ENCODE measurements at places on chromosomes 16 and 17. TPM values are rescaled to one million over a fixed set of nuclear protein-coding genes. Genes with fewer than 3 reads are reported as not detected.

DNA sequence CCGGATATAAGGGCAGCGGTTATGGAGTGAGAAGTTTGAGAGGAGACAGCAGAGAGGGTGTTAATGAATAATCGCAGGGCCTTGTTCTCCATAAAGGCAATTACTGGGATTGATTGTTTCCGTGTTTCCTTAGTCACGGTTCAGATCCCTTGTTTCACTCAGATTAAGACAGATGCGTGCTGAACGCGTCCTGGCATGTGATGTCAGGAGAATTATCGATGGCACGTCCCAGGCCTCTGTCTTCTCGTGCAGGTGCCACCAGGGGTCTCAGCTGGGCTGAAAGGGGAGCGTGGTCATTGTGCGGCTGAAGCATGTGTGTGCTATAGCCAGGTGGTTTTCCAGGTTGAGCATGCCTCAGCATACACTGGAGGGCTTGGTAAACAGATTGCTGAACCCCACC is 142.4 kb upstream of the NOL11 start:
- no peaks in the 10 kb centered on the region for H3K27me3 ChIP-seq
- H3K27ac ChIP-seq: peak overlapping the region; percentile 38
- no peaks in the 10 kb centered on the region for H3K4me1 ChIP-seq
- H3K36me3 ChIP-seq: no peaks in the 10 kb centered on the region

GRCh38 chr17:66950325-66950724 is 14.2 kb upstream of the CACNG4 start:
- H3K27ac ChIP-seq: no peak overlapping the region
- no peaks in the 10 kb centered on the region for H3K4me1 ChIP-seq
- H3K4me3 ChIP-seq: no peak overlapping the region
- no peak for DNase-seq

DNA sequence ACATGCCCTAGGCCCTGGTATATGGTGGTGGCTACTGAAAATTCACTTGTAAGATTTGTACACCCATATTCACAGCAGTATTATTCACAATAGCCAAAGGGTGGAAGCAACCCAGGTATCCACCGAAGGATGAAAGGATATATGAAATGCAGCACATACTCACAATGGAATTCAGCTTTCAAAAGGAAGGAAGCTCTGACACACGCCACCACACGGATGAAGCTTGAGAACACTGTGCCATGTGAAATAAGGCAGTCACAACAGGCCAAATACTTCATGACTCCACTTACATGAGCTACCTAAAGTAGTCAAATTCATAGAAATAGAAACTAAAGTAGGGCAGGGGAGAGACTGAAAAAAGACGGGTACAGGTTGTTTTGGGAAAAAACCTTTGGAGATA is 2.9 kb downstream of the XPO6 start:
- no peak for DNase-seq
- H3K4me1 ChIP-seq: peaks cover 34% of the 10 kb centered on the region
- no peaks in the 10 kb centered on the region for H3K27me3 ChIP-seq
- peak overlapping the region; percentile 22 for H3K4me3 ChIP-seq
- H3K36me3 ChIP-seq: peaks cover 56% of the 10 kb centered on the region

DNA sequence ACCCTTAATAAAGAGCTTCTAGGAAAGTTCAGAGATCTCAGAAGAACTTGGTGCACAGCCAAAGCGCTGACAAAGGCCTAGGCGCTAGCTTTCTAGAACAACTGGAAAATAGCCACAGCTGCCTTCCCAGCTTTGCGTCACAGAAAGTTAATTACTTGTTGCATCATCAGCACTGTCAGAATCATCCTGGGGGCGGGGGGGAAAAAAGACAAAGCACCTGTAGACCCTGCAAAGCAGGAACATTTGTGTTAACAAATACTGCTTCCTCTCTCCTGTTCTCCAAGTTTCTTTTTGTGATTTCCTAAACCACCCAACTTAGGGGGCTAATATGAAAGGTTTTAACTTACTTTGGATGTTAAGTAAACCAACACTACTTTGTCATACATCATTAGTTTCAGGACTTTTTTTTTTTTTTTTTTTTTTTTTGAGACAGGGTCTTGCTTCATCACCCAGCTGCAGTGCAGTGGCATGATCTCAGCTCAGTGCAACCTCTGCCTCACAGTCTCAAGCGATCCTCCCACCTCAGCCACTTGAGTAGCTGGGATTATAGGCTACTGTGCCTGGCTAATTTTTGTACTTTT is 4.8 kb upstream of the AARSD1 start:
- H3K27me3 ChIP-seq: no peaks in the 10 kb centered on the region
- no peak overlapping the region for H3K4me3 ChIP-seq
- H3K27ac ChIP-seq: no peak overlapping the region
- no peak for DNase-seq

DNA sequence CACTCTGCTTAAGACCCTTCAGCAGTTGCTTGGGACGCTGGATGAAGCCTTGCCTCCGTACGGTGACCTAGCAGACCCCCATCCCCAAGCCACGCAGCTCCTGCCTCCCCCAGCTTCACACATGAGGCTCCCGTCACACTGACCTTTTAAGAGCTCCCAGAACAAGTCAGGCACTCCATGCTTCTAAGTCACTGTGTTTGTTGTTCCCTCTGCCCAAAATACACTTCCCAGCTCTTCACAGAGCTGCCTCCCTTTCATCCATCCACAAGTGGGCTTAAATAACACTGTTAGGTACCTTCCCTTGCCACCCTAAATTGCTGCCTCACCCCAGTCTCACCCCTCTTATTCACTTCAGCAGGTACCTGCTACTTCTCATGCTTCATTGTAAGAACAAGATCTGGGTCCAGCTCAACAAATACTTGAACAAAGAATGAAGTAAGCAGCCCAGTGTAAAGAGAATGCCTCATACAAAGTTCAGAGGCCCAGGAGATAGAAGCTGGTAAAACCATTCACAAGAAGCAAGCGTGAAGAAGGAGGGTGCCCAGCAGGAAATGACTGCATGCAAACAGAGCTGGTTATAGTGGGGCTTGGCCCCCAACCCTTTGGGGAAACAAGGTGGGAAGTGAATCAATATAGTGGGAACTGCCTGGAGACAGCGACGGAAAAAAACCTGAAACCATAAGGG is 5.8 kb downstream of the ZC3H7A start:
- no peak overlapping the region for H3K27ac ChIP-seq
- H3K27me3 ChIP-seq: no peaks in the 10 kb centered on the region
- peaks cover 11% of the 10 kb centered on the region for H3K4me1 ChIP-seq
- no peak overlapping the region for H3K4me3 ChIP-seq
- DNase-seq: no peak
- H3K36me3 ChIP-seq: no peaks in the 10 kb centered on the region

DNA sequence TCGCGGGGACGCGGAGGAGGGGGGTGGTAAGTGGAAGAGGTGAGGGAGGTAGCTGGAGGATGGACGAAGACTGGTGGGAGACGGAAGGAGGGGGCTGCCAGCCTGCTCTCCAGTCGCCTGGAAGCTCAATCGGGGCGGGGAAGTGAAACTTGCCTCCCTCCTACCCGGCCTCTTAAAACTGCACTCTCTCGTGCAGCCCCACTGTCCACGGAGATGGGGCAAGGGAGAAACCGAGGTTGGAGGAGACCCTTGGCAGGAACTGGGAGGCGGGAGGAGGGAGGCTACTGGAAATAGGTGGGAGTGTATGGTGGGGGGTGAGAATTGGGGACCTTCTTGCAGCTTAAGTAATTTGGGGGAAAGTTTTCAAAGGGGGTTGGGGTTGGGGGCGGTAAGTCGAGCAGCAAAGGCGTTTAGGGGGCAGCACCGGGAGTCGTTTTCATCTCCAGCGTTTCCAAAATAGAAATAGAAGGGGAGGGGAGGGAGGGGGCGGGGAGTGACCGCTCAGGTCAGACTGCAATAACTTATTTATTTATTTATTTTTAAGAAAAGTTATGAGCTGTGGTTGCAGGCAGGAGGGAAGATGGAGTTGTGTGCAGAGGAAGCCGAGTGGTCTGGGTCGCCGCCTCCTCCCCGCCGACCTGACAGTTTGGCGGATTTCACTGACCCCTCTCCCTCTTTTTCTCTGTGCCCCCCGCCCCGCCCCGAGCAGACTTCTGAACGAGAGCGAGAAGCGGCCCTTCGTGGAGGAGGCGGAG is 1.4 kb downstream of the SOX9 start:
- no peaks in the 10 kb centered on the region for H3K36me3 ChIP-seq
- H3K4me3 ChIP-seq: no peak overlapping the region
- DNase-seq: no peak
- H3K4me1 ChIP-seq: peaks cover 11% of the 10 kb centered on the region

- no peaks in the 10 kb centered on the region for H3K4me1 ChIP-seq
- DNase-seq: no peak
- H3K27me3 ChIP-seq: no peaks in the 10 kb centered on the region
- H3K36me3 ChIP-seq: no peaks in the 10 kb centered on the region
These were observed 36.2 kb downstream of the KCNJ16 start for GRCh38 chr17:70111201-70111600.

- no peaks in the 10 kb centered on the region for H3K36me3 ChIP-seq
- H3K27ac ChIP-seq: no peak overlapping the region
- H3K27me3 ChIP-seq: no peaks in the 10 kb centered on the region
- no peak overlapping the region for H3K4me3 ChIP-seq
- H3K4me1 ChIP-seq: peaks cover 9% of the 10 kb centered on the region
- no peak for DNase-seq
These were observed 22.5 kb downstream of the OR1D5 start for GRCh38 chr17:3040882-3041281.

GRCh38 chr17:81831957-81832607 is 1.0 kb downstream of the MCRIP1 start:
- peak overlapping the region; percentile 68 for H3K4me3 ChIP-seq
- peaks cover 18% of the 10 kb centered on the region for H3K4me1 ChIP-seq
- no peaks in the 10 kb centered on the region for H3K27me3 ChIP-seq
- peak overlapping the region; percentile 63 for H3K27ac ChIP-seq
- DNase-seq: peak; percentile 70
- H3K36me3 ChIP-seq: no peaks in the 10 kb centered on the region

DNA sequence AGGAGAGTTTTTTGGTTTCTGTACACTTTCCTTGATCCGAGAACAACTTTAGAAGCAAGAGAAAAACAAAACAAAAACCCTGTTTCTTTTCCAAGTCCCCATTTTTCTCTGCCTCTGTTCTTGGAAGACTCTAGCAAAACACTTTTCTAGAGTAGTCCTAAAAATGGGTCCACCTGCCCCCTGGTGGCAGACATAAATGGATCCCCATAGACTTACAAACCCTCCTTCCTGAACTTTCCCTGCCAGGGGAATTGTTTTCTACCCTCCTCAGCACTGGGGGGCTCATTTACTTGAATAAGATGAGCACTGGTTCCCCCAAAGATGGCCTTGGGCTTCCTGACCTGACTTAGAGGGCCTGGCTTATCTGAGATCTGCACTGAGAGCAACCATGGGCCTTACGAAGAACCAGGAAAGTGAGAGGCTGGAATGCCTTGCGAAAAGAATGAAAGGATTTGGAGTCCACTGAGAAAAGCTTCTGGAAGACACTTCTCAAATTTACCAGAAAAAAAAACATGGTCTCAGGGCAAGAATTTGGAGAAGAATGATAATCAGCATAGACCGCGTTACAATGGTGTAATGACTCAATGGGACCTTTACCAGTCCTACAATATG is 48.0 kb upstream of the CDYL2 start:
- no peaks in the 10 kb centered on the region for H3K36me3 ChIP-seq
- H3K4me3 ChIP-seq: no peak overlapping the region
- no peaks in the 10 kb centered on the region for H3K4me1 ChIP-seq

DNA sequence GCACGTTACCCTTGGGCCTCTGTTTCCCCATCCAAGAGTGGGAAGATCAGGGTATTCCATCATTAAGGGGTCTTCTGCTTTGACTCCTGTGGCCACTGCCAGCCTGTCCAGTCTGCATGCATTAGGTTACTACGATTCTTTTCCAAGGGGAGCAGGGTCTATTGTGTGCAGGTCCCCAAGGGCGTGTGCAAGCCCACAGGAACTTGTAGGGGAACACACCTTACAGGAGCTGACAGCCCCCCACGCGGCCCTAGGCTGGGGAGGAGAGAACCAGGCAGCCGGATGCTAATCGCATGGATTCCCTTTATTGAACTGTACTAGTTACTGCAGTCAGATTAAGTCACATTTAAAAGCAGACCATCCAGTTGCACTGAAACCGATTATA is 116.7 kb downstream of the C16orf78 start:
- H3K4me1 ChIP-seq: peaks cover 6% of the 10 kb centered on the region
- DNase-seq: no peak
- no peak overlapping the region for H3K4me3 ChIP-seq
- H3K36me3 ChIP-seq: no peaks in the 10 kb centered on the region

DNA sequence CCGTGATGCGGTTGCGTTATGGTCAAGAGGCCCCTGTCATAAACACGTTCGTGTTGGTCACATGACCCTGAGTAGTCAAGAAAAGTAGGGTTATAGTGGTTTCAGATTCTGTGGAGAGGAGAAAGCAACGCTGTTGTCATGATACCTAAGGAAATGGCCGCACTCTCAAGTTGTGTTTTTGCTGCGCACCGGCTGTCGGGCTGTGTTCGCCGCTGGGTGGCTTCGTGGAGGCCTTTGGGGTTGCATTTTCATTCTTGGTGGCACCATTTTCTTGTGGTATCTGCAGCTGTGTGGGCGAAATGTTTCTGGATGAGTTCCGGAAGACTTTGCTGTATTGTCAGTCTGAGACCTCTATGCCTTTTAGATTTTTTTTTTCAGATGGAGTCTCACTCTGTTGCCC is 35.0 kb downstream of the DEF8 start:
- DNase-seq: no peak
- H3K4me1 ChIP-seq: peaks cover 15% of the 10 kb centered on the region
- no peaks in the 10 kb centered on the region for H3K27me3 ChIP-seq
- no peak overlapping the region for H3K27ac ChIP-seq
- H3K4me3 ChIP-seq: no peak overlapping the region

DNA sequence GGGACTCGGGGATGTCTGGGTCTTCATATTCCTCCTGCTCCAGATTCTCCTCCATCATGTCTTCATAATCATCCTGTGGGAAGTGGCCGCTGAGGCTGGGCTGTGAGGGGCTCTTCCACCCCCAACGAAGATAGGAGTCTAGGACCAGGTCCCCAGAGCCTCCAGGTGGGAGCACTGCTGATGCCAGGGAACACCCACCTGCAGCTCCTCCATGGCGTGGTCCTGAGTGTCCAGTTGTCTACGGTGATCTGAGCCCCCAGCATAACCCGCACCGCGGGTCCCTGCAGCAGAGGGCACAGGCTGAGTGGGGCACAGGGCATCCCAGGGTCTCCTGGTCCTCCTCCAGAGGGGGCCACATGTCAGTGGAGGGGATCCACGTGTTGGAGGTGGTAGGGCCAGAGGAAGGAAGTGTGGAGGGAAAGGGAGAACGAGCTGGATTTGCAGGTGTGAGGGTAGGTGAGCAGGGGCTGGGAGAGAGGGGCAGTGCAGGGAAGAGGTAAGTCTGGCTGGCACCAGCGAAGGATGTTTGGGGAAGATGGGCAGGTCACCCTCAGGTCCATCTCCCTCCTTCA is 5.2 kb downstream of the SLC4A1 start:
- no peak overlapping the region for H3K4me3 ChIP-seq
- no peaks in the 10 kb centered on the region for H3K27me3 ChIP-seq
- no peaks in the 10 kb centered on the region for H3K4me1 ChIP-seq
- no peak for DNase-seq
- no peaks in the 10 kb centered on the region for H3K36me3 ChIP-seq

Gene SLC46A1
- polyA plus RNA-seq: 2.5 TPM

Gene PRR15L
- not detected for polyA plus RNA-seq

Gene BAIAP3
- polyA plus RNA-seq: 67.1 TPM

Gene STH
- polyA plus RNA-seq: not detected

Gene SMTNL2
- polyA plus RNA-seq: not detected

Gene OTOA
- not detected for polyA plus RNA-seq

Gene GP2
- not detected for polyA plus RNA-seq

Gene C1QTNF1
- polyA plus RNA-seq: not detected
